ENCODE measurements at places on chromosomes 6 and 20.

GRCh38 chr6:160227038-160227768 lies 31.4 kb downstream of the SLC22A2 start:
- no peak for DNase-seq

DNA sequence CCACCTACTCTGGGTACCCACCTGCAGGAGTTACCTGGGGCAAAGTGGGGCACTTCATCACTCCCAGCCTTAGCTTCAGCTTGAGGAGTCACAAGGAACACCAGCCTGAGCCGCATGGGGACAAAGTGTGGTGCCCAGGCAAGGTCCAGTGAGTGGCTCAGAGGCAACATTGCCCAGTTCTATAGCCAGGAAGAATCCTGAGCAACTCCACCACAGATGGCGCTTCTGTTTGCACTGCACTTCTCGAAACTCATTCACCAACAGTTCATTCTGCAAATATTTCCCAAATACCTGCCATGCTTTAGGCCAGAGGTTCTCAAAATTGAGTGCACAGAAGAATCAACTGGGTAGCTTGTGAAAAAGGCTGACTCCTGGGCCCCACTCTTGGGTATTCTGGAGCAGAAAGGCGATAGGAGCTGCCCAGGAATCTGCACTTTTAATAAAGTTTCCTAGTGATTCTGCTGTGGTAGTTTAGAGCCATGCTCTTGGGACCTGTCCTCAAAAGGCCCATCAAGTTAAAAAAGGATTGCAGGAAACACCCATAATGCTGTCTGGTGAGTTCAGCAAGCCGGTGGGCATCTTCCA lies 83.1 kb downstream of the VEGFA start:
- DNase-seq, result no peak

DNA sequence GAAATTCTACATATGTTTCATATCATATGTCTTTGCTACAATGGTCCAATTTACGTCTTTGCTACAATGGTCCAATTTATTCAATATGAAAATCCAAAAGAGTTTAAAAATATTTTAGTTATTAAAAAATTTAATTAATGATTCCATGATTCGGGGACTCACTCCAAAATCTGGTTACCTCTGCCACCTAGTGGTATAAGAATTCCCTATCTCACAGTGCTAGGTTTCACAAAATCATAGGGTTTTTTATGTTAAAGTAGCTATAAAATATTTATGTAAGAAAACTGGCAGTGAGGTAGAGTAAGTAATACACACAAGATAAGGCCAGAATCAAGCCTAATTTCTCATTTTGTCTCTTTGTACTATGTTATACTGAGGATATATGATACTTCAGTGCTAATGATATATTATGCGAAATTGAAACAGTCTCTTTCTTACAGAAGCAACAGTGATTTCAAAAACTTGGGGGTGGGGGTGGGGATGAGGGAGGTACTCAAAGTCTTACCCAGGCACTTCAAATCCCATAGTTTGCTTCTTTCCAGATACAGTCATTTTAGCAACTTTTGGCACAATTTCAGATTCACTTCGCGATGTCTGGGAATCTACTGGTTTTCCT lies 52.3 kb downstream of the HBS1L start:
- DNase-seq, result no peak

GRCh38 chr6:6665555-6666243 lies 77.2 kb downstream of the LY86 start:
- no peak for DNase-seq

- DNase-seq, result no peak
Measured at GRCh38 chr6:78062993-78063392, 410.2 kb downstream of the MEI4 start.

- DNase-seq, result no peak
Measured at GRCh38 chr6:5745081-5745480, 261.6 kb downstream of the NRN1 start.

- no peak for DNase-seq
Measured at GRCh38 chr20:32975698-32976674, 28.2 kb downstream of the SUN5 start.

GRCh38 chr6:90907931-90908655 lies 321.2 kb upstream of the MAP3K7 start:
- no peak for DNase-seq

GRCh38 chr6:163626073-163626867 lies 211.8 kb downstream of the QKI start:
- no peak for DNase-seq

GRCh38 chr6:70080443-70081070 lies 214.2 kb downstream of the COL19A1 start:
- DNase-seq, result no peak

GRCh38 chr6:20640181-20640580 lies 105.9 kb downstream of the CDKAL1 start:
- no peak for DNase-seq

- no peak for DNase-seq
Measured at GRCh38 chr6:121616406-121616805, 181.0 kb downstream of the GJA1 start.

- no peak for DNase-seq
Measured at GRCh38 chr6:132733283-132733682, 19.4 kb upstream of the VNN1 start.

GRCh38 chr6:24838994-24839393 lies 40.3 kb upstream of the ARMH2 start:
- DNase-seq, result no peak

- no peak for DNase-seq
Measured at GRCh38 chr6:106188104-106188794, 102.1 kb downstream of the PRDM1 start.
